Left ventricle myocardium inferior (tissue), 1 donor: ENCODE measurements at places on chromosomes 12 and 14.

DNA sequence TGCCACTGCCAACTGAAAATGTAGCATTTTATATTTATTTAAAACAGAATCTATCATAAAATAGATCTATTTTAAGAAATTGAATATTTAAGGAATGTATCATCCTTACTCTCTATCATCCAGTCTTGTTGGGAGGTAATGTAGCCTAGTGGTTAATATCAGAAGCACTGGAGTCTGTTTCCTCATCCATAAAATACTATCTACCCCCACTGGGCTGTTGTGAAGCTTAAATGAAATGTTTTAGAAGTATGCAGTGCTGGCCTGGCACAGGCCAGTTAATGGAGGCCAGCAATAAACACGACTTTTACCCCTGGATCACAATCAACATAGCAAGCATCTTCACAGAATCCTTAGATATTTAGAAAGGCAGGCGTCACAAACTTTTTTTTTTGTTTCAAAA is 188.0 kb downstream of the CAND1 start:
- DNase-seq, result no peak

DNA sequence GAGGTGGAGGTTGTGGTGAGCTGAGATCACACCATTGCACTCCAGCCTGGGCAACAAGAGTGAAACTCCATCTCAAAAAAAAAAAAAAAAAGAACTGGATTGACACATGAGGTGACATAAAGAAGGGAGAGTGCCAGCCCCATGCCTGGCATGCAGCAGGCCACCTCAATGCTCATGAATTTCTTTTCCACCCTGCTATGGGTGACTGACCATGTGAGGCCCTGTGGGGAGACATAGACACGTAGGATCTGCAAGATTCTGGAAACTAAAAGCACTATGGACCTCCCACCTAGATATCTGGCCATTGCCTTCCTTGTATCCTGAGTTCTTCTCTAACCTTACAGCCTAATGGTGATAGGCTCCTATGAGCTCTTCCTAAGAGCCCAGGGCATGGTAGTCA is 5.6 kb upstream of the ACTN1 start:
- no peak for DNase-seq

DNA sequence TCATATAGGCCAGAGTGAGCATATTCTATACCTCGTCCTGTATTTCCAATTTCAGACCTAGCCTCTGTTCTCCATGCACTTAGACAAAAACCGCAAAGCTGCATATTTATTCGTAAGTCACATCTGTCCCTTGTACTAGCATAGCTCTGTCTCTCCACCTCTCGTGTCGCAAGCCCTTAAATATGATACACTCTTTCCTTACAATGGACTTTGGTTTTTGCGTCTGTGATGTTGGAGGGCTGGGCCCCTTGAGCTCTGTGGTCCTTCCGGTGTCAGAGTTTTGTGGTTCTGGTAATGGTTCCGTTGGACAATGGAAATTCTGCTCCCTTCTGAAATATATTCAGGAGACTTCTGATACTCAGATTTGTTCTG is 11.3 kb downstream of the PRKCH start:
- no peak for DNase-seq

DNA sequence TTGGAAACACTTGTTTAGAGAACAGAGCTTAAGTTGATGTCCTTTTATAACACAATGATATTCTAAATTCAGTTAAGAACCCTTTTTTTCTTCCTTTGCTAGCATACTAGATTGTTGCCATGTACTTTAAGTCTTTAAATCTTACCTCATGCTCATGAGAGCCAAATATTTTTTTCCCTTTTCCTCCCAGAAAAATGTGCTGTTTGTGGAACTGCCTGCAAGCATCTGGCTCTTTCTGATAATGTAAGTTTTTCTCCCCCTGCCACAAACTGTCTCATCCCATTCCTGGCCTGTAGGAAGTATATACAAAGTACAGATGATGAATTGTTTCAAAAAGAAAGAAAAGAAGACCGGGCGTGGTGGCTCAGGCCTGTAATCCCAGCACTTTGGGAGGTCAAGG is 5.3 kb downstream of the RNF212B start:
- DNase-seq, result no peak

- DNase-seq, result no peak
Observed at GRCh38 chr12:62841846-62842245, 93.1 kb downstream of the PPM1H start.

- DNase-seq, result no peak
Observed at GRCh38 chr14:93010130-93010499, 87.2 kb downstream of the CHGA start.

GRCh38 chr12:13061377-13061776 is 17.2 kb downstream of the FAM234B start:
- DNase-seq, result no peak

DNA sequence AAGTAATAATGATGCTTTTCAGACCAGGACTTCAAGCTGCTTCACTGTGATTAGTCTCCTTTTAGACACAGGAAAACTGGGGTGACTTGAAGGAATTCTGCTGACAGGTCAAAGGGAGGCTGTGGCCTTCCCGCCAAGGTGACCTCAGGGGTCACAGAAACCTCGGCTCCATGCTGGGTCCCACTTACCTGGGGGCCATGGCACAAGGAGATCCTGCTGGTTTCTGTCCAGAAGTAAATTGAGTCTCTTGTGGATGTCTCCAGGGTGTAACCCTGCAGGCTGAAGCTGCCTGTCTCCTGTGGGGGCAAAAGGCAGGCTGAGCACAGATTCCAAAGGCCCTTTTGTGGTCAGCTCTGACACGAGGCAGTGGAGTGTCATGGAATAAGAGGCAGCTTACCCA is 138.7 kb upstream of the MED13L start:
- no peak for DNase-seq

GRCh38 chr12:131060011-131060703 is 106.5 kb downstream of the ADGRD1 start:
- DNase-seq, result no peak

GRCh38 chr14:100988011-100988410 is 84.5 kb upstream of the RTL1 start:
- DNase-seq, result no peak

DNA sequence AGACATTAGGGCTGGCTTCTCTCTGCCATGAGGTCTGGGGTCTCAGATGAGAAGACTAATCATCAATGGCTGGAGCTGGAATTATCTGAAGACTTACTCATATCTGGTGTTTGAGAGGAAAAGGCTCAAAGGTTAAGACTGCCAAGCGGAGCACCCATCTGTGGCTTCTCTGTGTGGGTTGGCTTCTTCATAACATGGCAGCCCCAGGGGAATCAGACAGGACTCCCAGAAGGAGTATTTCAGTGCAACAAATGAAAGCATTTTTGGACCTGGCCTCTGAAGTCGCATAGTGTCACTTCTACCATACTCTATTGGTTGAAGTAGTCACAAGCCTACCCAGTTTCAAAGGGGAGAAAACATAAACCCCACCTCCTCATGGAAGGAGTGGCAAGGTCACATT is 171.8 kb upstream of the KRR1 start:
- no peak for DNase-seq

DNA sequence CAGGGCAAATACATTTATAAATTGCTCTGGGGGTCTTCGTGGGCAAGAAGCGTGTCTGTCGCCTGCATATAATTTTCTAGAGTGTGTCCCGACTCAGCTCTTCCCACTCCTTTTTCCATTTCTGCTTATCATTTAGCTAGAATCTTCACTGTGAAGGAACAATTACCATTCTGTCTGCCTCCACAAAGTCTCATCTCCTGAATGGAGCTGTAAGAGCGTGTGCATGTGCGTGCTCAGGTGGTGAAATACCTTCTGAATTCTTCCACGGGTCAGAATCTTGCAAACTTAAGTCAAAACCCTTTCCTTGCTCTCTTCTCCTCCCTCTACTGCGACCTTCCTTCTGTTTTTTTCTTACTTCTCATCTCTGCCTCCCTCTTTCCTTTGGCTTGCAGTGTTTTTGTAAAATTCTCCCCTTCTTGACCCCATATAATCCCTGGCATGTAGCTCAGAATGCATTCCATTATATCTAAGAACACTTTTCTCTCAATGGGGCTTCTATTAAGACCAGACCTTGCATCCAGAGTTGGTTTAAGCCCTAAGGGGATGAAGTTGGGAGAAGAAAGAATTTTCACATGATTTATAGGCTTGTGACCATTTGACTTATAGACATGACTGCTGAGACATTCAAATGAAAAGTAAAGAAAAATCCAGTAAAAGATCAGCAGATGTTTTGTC is 25.0 kb upstream of the GSG1 start:
- DNase-seq, result no peak

GRCh38 chr12:2334271-2334670 is 281.5 kb downstream of the CACNA1C start:
- no peak for DNase-seq

DNA sequence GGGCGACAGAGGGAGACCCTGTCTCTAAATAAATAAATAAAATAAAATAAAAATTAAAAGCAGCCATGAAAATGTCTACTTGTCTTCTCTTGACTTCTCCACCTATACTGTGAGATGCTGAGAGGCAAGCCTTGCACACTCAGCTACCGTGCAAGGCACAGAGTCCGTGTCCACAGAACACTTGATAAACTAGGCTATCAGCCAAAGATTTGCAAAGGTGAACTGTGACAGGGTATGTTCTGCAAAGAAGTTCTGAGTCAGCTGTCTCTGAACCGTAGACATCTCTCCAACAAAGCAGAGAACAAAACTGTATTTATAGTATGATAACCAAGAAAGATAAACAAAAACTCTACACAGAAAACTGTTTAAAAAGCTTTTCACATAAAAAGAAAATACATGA is 35.5 kb downstream of the STXBP6 start:
- no peak for DNase-seq

GRCh38 chr14:96105089-96105925 is 66.1 kb downstream of the C14orf132 start:
- DNase-seq, result no peak

DNA sequence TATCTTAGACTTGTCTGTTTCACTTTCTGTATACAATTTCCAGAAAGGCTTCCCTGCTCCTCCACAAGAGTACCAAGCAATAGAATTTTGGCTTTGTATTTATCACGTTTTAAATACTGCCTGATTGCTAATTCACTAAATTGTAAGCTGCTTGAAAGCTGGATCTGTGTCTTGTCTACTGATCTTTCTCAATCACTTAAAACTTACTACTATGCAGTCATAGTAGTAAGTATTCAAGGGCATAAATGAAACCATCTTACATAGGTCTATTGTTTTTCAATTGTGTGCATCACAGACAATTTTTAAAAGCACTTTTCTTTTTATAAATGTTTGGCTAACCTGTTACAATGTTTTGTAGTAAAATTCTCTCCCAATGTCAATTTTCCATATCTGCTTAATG is 1.2 kb upstream of the GLIPR1L2 start:
- no peak for DNase-seq

DNA sequence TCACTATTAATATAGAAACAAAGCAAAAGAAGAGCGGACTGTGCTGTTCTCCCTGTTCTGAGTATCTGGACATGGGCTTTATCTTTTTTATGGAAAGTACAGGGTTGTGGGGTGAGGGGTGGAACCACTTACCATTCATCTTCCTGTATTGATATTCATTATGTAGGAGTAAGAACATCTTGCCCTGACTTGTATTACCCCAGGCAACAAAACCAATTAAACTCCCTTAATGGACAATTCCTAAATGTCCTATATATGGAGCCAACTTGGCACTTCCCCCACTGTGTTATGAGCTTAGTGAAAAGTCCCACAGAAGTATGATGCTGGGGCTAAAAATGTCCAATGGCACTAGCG is 139.9 kb upstream of the KRR1 start:
- no peak for DNase-seq

DNA sequence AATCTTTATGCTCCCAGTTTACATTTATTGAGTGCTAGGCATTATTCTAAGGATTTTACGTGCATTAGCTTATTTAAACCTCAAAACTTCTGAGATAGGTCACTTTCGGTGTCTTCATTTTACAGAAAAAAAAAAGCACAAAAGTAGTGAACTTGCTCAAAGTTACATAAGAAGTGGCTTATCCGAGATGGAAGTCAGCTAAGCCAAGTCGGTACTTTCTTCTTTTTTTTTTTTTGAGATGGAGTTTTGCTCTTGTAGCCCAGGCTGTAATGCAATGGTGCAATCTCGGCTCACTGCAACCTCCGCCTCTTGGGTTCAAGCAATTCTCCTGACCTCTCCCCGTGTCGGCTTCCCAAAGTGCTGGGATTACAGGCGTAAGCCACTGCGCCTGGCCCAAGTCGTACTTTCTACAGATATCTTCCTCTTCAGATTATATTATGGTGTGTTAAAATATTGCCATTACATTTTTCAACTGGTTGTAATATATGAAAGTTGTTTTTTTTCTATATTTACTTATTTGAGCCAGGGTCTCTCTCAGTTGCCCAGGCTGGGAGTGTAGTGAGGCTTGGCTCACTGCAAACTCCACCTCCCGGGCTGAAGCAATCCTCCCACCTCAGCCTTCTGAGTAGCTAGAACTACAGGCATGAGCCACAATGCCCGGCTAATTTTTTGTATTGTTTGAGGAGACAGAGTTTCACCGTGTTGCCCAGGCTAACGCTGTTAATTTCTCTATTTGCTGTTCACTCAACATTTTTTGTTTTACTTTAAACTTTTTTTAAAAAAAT is 8.9 kb downstream of the DPPA3 start:
- no peak for DNase-seq

DNA sequence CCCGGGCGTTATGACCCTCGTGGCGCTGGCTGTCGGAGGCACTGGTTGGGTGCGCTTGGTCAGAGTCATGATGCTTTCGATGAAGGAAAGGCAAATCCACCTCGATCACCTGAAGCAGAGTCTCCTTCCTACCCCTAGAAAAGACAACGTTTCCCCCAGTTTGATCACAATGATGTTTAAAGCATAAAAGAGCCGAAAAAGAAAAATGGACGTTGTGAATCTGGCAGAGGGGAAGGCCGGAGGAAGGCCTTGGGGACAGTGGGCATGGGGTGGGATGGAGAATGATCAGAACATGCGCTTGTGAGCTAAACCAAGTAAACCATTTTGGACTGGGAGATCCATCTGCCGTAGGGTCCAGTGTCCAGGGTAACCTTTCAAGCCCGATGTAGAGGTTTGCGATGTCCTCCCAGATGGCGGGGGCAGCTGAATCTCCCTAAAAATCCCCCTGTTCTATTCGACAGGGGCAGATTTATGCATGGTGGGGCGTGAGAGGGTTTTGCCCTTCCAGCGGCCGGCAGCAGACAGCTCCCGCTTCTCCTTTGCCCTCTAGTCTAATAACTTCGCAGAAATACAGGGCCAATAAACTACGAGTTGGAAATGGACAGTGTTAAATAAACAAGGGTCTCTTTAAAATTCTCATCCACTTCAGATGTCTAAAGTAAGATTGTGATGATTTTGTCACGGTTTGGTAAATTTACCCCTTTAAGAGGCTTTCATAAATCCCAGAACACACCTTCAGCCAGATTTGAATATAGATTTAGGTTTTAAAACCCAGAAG is 2.3 kb upstream of the OTX2 start:
- no peak for DNase-seq

GRCh38 chr12:72272091-72272661 is at the start of gene TRHDE:
Gene TRHDE, plus strand, starts transcription at chr12:72272370. Its CDS starts 274 bp downstream, at chr12:72272644.
- no peak for DNase-seq

GRCh38 chr12:96901175-96901574 is 5.9 kb upstream of the NEDD1 start:
- no peak for DNase-seq

- no peak for DNase-seq
Observed at GRCh38 chr14:51744372-51745130, 92.8 kb downstream of the FRMD6 start.
